Lung microvascular endothelial cell (primary cell): ENCODE measurements at places on chromosomes 12 and 14.

DNA sequence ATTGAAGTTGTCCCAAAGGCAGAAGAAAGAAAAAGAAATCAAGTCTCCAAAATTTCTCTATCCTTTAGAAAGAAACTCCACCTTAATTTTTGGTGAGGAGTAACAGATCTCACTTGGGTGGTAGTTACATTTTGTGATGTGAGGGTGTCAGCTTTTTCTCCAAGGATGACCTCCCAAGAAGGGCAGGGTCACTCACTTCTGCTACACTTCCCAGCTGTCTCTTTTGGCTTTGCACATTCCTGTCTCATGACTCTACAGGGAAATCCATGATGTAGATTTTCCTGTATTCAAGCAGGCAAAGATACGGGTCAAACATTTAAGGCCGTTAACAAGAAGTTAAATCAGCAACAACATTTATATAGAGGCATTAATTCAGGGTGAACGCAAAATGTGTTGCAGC is 1016.4 kb downstream of the NRXN3 start:
- no peak for DNase-seq

GRCh38 chr14:70838076-70838475 is 28.8 kb upstream of the MAP3K9 start:
- DNase-seq: no peak

GRCh38 chr14:72736308-72736707 is 157.6 kb downstream of the DPF3 start:
- no peak for DNase-seq

GRCh38 chr12:69986114-69986513 is 161.1 kb downstream of the MYRFL start:
- no peak for DNase-seq

DNA sequence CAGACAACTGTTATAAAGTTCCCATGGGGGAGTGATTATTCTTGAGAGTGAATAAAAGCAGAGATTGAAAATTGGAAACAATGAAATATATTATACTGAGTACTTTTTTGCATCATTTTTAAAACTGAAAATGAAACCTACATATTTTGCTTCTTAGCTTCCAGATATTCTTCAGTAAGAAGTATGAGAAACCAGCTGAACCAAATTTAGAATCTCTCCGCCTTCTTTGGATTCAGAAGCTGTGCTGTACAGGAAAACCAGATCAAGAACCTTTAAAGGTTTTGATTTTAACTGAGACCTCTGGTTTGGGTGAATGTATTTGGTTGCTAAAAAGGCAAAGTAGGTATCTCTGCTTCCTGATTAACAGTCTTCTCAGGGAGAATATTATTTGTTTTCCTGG is 109.4 kb downstream of the AKAP6 start:
- no peak for DNase-seq

- DNase-seq: no peak
These were observed 150.6 kb downstream of the ADCK1 start for GRCh38 chr14:77950371-77951063.

GRCh38 chr14:104342435-104343293 is 204.3 kb downstream of the KIF26A start:
- no peak for DNase-seq

GRCh38 chr12:104737791-104738301 is 220.2 kb downstream of the SLC41A2 start:
- DNase-seq: no peak

- no peak for DNase-seq
These were observed 123.7 kb downstream of the DAD1 start for GRCh38 chr14:22465201-22465840.

DNA sequence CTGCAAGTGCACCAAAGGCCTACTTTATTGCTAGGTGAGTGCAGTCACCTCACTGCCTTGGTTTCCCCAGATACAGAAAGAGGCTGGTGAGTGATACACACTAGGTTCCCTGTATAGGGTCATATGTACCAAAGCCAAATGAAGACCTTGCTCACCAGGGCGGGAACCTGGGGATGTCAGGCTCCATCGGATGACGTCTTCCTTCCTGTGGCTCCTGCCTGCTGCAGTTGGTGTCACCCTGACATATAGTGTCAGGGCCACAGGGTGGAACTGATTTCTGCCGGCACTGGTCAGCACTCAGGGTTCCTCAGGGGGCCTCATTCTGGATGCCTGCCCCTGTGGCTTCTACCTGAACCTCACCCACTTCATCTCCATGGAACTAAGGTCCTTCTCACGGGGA is 43.1 kb downstream of the PLEKHG3 start:
- no peak for DNase-seq

- no peak for DNase-seq
These were observed 86.9 kb downstream of the RIN3 start for GRCh38 chr14:92600318-92601053.

DNA sequence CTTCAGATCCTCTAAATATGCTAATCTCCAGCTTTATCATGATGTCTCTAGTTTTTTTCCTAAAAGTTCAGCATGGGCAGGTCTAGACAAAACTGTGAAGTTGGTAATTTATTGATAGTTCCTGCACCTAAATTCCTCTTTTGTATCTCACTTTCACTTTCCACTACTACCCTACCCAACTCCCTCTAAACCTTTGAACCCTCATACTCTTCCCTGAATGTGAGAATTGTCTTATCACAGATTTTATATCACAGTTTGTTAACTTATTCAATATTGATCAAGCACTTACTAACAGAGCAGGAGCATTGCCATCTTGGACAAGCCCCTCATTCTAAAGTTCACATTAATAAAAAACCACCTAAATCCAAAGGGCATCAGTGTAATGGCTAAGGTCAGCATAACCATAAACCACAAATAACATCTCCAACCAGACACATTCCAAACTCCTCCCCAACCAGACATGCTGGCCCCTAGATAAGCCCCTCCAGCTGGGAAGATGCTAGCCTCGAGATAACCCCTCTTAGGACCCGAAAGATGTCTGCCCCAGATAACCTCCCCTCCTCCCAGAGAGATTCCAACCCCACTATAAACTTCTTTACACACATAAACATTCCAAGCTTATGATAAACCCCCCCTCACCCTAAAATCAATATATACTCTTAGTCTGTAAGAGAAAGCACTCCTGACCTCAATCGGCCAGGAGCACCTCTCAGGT is 78.7 kb downstream of the FSCB start:
- DNase-seq: no peak

- no peak for DNase-seq
These were observed 539.1 kb downstream of the PRKD1 start for GRCh38 chr14:29388571-29388970.

DNA sequence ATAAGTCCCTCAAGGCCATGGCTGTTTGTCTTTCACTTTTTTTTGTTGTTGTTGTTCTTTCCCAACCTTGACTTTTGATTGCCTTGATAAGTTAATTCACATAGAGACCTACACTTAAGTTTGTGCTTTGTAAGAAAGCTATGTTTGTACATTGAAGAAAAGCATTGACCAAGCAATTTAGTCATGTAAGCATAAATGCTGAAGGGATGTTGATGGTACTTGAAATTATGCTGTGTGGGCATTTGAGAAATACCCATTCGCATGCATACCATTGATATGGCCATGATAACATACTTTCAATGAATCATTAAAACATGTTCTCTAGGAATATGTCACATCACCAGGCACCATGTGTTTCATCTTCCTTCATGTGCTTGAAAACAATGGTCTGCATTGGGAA is 803.7 kb upstream of the TMEM132C start:
- no peak for DNase-seq

DNA sequence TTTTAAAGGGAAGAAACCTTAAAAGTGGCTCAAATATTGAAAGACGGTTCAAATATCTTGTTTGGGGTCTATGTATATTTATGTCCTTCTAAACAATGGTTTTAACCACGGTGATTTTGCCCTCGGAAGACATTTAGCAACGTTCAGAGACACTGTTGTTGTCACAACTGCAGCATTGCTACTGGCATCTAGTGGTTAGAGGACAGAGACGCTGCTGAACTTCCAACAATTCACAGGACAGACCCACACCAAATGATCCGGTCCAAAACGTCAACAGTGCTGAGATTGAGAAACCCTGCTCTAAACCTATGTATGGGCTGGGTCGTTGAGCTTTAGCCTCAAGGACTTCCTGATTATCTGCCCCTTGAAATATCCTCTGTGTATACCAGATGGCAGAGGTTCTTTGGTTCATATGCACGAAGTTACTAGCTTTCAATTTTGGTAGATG is 1.7 kb downstream of the ANGEL1 start:
- DNase-seq: peak; percentile 61

- no peak for DNase-seq
These were observed 903.4 kb upstream of the FOXG1 start for GRCh38 chr14:27863166-27863565.

DNA sequence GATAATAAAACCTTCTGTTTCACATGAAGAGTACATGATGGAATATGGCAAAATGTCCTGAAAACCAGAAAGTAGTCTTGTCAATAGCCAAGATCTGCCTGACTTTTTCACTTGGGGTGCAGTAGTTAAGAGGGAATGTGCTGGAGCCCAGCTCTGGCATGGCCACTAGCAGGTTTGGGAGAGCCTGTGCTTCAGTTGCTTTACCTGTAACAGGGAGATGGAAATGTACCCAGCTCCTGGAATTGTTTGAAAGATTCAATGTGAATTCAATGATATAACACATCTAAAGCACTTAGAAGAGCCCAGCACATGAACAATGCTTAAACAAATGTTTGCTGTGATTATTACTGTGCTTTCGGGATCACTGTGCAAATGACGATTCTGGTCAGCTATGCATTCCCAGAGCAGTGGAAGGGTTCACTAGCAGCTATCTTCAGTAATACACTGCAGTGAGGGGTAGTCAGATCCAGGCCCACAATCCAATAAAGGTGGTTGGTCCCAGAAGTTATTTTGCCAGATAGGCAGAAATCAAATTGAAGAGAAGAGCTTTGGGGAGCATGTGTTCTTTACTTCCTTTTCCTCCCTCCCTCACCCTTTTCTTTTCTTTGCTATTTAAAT is 224.9 kb downstream of the APAF1 start:
- no peak for DNase-seq

- peak; percentile 24 for DNase-seq
These were observed 56.7 kb downstream of the KCNJ8 start for GRCh38 chr12:21717767-21718166.

DNA sequence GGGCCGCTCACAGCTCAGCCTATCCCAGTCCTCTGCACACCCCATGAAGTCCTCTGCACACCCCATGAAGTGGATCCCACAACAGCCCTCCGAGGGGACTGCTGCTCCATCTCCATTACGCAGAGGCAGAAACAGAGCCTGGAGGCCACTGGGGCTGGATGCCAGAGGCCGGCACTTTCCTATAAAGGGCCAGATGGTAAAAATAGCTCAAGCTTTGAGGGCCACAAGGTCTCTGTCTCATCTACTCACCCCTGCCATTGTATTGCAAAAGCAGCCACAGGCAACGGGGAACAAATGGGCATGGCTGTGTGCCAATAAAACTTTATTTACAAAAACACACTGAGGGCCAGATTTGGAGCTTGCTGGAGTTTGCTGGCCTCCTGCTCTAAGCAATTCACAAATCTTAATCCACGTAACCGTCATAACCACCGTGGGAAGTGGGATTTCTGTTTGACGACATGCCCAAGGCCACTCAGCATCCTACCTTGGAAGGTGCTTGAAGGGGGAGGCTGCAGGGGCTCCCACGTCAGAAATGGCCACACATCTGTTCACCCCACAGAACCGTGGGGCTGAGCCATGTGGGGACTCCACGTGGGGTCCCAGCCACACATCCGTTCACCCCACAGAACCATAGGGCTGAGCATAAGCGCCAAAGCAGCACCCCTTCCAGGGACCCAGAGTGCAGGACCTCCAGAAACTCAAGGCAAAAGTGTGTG is 92.0 kb downstream of the NCOR2 start:
- no peak for DNase-seq

GRCh38 chr12:111937429-111937828 is 75.5 kb downstream of the TMEM116 start:
- DNase-seq: no peak

DNA sequence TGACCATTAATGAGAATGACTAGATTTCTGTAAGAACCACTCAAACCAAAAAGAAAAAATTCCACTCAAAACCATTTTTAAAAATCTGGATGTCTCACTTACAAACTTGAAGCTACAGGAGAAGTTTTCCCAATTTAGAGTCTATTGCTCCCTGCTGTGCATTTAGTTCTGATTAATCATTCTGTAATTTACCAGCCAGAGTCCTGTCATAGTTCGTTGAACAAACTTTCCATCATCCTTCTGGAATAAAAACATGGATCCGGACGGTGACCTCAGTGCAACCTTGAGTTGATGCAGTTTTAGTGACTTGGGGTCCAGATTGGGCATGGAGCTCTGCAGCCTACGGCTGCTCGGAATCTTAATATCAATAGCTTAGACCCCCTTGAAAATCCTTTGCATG is 73.4 kb downstream of the PRMT8 start:
- DNase-seq: no peak

DNA sequence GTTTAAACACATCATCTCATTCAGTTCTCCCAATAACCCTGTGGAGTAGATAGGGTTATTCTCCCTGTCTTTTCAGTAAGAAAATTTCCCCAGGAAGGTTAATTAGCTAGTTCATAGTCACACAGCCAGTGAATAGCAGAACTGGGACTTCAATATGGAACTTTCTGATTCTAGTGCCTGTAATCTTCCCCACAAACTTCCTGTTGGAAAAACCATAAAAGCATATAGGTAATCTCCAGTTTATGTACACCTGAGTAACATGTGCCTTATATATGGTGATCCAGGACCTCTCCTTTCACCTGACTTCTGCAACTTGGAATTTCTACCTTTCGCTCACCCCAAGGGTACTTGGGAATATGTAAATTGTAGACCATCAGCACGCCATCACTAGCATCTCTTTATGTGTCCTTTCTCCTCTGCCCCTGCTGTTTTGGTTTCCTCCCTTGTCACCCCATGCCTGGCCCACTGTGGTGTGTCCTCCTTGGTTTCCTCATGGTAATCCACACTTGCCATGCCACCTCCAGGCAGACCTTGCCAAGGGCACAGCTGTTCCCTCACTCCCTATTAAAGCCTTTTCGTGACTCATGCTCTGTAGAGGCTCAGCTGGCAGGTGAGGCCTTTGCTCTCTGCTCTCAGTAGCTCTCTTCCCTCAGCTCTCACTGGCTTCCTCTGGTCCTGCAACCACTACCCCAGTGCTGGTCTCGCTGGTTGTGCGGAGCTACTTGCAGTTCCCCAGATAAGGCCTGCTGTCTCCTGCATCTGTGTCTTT is 16.7 kb downstream of the TBC1D30 start:
- DNase-seq: no peak

- DNase-seq: no peak
These were observed 958 bp downstream of the RTN1 start for GRCh38 chr14:59869381-59870255.

- DNase-seq: no peak
These were observed 20.5 kb downstream of the TMBIM6 start for GRCh38 chr12:49761677-49762467.

GRCh38 chr14:31749275-31749674 is 188.1 kb downstream of the NUBPL start:
- DNase-seq: no peak

- no peak for DNase-seq
These were observed 37.2 kb downstream of the LRP6 start for GRCh38 chr12:12229556-12230092.
